Astrocyte of the hippocampus (primary cell): ENCODE measurements at places on chromosomes 2 and 18.

GRCh38 chr2:64404002-64404731 lies 49.8 kb upstream of the LGALSL start:
- peak; percentile 90 for DNase-seq

GRCh38 chr2:69335311-69335710 lies 51.7 kb downstream of the GFPT1 start:
- DNase-seq: no peak

DNA sequence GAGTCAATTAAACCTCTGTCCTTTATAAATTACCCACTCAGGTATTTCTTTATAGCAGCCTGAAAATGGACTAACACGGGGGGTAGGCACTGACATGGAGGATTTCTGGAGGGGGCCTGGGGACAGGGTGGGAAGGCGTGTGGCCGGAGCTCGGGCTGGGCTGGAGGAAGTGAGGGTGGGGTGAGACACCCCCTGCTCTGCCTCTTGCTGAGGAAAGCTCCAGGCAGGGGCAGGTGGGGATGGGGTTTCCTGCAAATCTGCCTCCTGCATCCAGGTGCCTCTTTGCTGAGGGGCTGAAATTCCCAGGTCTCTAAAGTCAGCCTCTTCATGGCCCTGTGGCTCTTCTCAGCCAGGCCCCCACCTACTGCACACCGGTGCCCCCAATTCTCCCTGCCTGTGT lies 25.7 kb upstream of the OTOS start:
- no peak for DNase-seq

- peak; percentile 79 for DNase-seq
Observed at GRCh38 chr2:218010140-218010983, 7.6 kb upstream of the TNS1 start.

GRCh38 chr2:169034256-169034655 lies 3.1 kb upstream of the ABCB11 start:
- DNase-seq: no peak

DNA sequence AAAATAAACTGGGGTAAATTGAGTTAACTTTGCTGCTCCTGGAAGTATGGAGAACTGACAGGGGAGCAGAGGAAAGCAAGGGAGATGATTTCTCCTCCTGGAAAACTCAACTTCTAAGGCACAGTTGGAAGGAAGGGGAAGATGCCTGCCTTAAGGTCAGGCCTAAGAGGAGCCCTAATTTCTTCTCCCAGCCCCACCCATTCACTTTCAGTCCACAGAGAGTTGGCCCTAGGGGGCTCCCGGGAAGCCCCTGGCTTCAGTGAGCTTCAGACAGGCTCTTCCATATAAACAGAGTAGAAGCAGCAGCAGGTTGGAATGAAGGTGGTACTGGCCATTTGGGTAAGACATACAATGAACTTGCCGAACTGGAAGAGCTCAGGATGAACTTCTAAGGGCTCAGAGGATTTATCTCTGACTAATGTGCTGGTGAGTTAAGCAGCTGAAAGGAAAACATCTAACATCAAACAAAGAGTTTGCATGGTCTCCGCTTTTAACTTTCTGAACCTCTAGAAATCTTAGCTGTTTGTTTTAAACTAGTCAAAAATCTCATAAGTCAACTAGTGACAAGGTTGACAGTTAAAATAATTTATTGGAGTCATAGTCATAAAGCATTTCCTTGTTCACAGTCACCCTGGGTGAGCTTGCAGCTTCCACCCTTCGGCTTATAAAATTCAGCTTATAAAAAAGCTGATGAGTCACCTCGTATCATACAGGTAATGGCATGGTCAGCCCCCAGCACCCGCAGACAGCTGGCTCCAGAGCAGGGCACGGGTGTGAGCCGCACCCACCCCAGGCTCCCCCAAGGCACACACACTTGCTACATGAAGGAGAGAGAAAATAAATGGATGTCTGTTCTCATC lies 9.8 kb downstream of the MALL start:
- DNase-seq: peak; percentile 70

DNA sequence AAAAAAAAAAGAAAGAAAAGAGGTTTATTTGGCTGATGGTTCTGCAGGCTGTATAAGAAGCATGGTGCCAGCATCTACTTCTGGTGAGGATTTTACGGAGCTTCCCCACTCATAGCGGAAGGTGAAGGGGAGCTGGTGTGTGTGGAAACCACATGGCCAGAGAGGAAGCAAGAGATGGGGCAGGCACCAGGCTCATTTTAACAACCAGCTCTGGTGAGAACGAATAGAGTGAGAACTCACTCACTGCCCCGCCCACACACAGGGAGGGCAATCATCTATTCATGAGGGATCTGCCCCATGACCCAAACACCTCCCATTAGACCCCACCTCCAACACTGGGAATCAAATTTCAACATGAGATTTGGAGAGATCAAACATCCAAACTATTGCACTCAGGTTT lies 68.5 kb downstream of the MOGAT1 start:
- no peak for DNase-seq

DNA sequence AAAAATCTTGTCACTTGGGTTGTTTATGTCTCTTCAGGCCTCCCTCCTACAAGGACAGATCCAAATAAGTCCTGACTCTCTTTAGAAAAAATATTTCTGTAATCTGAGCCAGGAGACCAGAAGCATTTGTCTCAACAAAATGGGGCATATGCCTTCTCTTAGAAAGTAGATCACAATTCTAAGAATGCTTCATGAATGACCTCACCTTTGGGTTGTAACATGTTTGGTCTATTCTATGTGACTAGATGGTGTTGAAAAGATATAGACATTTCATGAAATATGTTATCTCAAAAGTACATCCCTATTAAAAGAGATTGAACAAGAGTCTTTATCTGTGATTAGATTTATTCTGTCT lies 159.0 kb upstream of the SETBP1 start:
- peak; percentile 29 for DNase-seq

- DNase-seq: no peak
Observed at GRCh38 chr2:227339098-227339599, 14.1 kb downstream of the MFF start.

GRCh38 chr2:880201-880970 lies 70.3 kb upstream of the SNTG2 start:
- DNase-seq: peak; percentile 19

DNA sequence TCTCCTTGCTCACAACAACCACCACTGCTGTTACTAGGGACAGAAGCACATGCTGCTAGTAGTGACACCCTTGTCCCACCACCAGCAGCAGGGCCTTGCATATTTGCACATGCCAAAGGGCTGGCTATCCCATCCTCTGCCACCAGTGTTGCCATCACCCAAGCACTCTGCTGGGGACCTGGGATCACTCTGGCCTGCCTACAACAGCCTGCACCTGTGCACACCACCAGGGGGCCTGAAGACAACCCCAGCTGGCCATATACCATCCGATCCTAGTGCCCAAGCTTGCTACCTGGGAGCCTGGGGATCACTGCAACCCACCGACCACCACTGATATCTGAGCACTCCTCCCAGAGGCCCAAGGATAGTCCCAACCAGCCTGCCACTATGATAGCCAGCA lies 99.9 kb upstream of the FANCL start:
- no peak for DNase-seq

- peak; percentile 74 for DNase-seq
Observed at GRCh38 chr2:104286841-104287240, 567.1 kb upstream of the POU3F3 start.

GRCh38 chr2:6845312-6845711 lies 20.4 kb downstream of the CMPK2 start:
- DNase-seq: peak; percentile 39

GRCh38 chr2:239831001-239831731 lies 194.0 kb downstream of the NDUFA10 start:
- DNase-seq: no peak

- DNase-seq: no peak
Observed at GRCh38 chr2:66581339-66582103, 146.6 kb downstream of the MEIS1 start.

- DNase-seq: no peak
Observed at GRCh38 chr18:13930964-13931363, 15.6 kb upstream of the MC2R start.

DNA sequence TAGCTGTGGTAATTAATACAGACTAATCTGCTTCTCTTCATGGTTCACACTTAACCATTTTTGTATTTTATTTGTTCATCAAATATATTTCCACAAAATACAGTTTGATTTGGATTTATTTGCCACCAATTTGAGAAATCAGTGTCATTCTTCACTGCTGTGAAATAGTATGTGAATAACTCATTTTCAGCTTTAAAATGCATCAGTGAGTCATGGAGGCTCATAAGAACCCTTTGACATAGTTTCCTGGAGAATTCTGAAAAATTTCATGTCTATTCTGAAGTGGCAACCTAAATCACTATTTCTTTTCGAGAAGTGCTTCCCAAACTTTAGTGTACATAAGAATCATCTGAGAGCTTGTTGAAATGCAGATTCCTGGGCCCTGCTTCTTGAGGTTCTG lies 1026.7 kb upstream of the ACVR2A start:
- DNase-seq: peak; percentile 24

DNA sequence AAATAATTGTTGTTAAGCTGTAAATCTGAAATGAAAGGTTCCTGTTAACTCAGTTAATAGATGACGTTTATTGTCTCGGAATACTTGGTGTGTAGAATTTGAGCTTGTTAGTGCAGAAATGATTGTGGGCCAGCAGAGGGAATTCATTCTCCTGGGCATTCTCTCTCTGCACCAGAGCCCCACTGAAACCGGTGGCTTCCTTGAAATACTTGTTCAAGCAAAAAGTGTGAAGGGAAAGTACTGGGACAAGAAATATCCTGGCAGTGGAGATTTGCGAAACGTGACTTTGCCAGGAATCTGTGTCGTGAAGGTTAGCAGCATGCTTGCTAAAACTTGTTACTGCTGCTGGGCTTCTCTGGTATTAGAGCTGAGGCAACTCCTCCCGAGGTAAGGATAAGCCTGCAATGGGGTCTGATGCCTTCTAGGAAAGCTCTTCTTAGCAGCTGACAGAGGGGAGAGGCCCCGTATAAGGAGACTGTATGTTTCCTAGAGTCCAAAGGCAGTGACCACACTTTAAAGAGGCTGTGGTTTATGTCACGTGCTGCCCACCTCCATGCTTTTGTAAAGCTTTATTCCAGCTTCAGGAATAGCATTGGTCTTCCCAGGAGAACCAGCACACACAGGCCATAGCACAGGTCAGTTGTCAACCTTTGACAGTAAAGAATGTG lies 2.0 kb downstream of the ITGA6 start:
- peak; percentile 40 for DNase-seq
